ENCODE measurements at places on chromosomes 5 and 9.

GRCh38 chr9:101421653-101422065 lies 13.9 kb downstream of the ALDOB start:
- no peaks in the 10 kb centered on the region for H3K4me1 ChIP-seq
- no peak overlapping the region for H3K27ac ChIP-seq
- H3K27me3 ChIP-seq, result no peaks in the 10 kb centered on the region
- H3K4me3 ChIP-seq, result no peak overlapping the region

DNA sequence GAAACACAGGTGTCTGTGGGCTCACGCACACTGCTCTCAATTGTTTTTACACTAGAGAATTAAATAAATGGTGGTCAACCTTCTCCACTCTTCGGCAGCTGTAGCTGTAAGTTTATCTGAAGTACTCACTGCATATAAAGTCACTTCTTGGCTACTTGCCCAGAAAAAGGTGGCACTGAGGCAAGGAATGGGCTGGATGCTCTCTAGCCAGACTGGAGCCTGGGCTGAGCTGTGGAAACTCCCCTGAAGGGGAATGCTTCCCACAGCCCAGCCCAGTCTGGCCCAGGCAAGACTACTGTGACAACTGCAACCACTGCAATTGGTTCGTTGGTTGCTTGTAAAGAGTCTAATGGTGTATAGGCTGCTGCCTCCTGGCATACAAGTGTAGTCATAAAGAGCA lies 4.5 kb downstream of the LEAP2 start:
- no peak overlapping the region for H3K4me3 ChIP-seq
- DNase-seq, result no peak
- H3K27ac ChIP-seq, result no peak overlapping the region
- no peaks in the 10 kb centered on the region for H3K4me1 ChIP-seq

- H3K36me3 ChIP-seq, result no peaks in the 10 kb centered on the region
- H3K4me1 ChIP-seq, result no peaks in the 10 kb centered on the region
- H3K27me3 ChIP-seq, result no peaks in the 10 kb centered on the region
- DNase-seq, result no peak
- H3K27ac ChIP-seq, result no peak overlapping the region
- H3K4me3 ChIP-seq, result no peak overlapping the region
Measured at GRCh38 chr5:28880936-28881335, 1842.5 kb upstream of the CDH9 start.

DNA sequence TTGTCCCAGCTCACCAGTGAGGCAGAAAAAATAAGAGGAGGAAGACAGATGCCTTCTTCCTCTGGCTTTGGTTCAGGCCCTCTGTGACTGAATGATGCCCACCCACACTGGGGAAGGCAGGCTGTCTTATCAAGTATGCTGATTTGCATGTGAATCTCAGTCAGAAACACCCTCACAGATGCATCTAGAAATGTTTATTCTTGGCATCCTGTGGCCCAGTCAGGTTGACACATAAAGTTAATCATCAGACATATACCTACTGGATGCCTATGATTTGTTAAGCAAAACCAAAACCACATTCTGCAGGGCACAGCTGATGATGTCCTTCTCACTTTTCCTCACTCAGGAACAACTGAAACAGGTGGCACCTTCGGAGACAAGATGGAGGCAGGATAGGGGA lies 243.4 kb upstream of the KCNN2 start:
- DNase-seq, result no peak
- no peak overlapping the region for H3K4me3 ChIP-seq
- no peak overlapping the region for H3K27ac ChIP-seq
- H3K4me1 ChIP-seq, result no peaks in the 10 kb centered on the region

DNA sequence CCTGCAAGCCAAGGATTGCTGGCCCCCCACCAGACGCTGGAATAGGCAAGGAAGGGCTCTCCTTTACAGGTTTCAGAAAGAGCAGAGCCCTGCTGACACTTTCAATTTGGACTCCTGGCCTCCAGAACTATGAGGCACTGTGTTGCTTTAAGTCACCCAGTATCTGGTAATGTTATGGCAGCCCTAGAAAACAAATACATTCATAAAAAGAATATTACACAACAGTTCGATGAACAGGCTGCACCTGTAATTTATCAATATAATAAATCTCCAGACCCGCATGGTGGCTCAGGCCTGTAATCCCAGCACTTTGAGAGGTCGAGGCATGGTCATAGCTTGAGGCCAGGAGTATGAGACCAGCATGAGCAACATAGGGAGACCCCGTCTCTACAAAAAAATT lies 7.5 kb downstream of the CMBL start:
- H3K4me1 ChIP-seq, result no peaks in the 10 kb centered on the region
- no peak overlapping the region for H3K27ac ChIP-seq
- no peak for DNase-seq
- H3K36me3 ChIP-seq, result no peaks in the 10 kb centered on the region
- peaks cover 5% of the 10 kb centered on the region for H3K27me3 ChIP-seq

DNA sequence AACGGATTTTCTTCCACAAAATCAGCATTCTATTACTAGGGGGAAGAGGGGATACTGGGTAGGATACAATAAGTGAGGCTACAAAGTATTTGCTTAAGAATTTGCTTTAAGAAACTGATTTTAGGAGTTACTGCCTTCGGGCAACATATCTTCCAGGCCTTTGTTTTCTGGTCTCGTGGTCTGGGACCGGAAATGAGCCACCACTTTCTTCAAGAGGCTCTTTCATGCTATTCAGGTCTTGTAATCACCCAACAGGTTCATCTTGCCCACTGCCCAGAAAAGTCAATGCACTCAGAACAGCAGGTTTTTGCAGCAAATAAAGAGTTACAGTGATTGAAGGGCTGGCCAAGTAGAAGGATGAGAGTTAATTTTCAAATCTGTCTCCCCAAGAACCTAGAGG lies 6.6 kb upstream of the AOPEP start:
- no peak for DNase-seq
- no peaks in the 10 kb centered on the region for H3K36me3 ChIP-seq
- H3K4me1 ChIP-seq, result no peaks in the 10 kb centered on the region
- no peak overlapping the region for H3K27ac ChIP-seq

DNA sequence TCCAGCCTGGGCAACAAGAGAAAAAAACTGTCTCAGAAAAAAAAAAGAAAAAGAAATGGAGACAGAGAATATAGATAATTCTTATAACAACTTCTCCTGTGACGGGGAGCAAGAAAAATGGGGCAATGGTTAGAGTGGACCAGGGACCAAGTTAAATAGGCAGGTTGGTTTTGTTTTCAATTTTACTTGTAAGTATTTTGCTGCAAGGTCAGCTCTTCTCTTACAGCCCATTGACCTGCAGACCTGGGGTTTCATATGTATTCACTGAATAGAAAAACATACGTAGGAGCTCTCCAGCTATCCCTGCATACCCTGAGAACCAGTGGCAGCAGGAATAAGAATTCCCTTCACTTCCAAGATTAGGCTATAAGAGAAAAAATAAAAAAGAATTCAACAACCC lies 29.2 kb upstream of the IL13 start:
- no peaks in the 10 kb centered on the region for H3K27me3 ChIP-seq
- H3K27ac ChIP-seq, result no peak overlapping the region
- no peaks in the 10 kb centered on the region for H3K4me1 ChIP-seq
- no peak for DNase-seq
- H3K36me3 ChIP-seq, result no peaks in the 10 kb centered on the region

GRCh38 chr9:77471572-77471971 lies 176.6 kb downstream of the GNA14 start:
- DNase-seq, result no peak
- H3K4me3 ChIP-seq, result no peak overlapping the region
- peaks cover 7% of the 10 kb centered on the region for H3K4me1 ChIP-seq

GRCh38 chr5:6485441-6485840 lies 36.8 kb downstream of the UBE2QL1 start:
- H3K4me3 ChIP-seq, result no peak overlapping the region
- no peaks in the 10 kb centered on the region for H3K36me3 ChIP-seq
- H3K27me3 ChIP-seq, result no peaks in the 10 kb centered on the region
- peaks cover 5% of the 10 kb centered on the region for H3K4me1 ChIP-seq
- H3K27ac ChIP-seq, result no peak overlapping the region

DNA sequence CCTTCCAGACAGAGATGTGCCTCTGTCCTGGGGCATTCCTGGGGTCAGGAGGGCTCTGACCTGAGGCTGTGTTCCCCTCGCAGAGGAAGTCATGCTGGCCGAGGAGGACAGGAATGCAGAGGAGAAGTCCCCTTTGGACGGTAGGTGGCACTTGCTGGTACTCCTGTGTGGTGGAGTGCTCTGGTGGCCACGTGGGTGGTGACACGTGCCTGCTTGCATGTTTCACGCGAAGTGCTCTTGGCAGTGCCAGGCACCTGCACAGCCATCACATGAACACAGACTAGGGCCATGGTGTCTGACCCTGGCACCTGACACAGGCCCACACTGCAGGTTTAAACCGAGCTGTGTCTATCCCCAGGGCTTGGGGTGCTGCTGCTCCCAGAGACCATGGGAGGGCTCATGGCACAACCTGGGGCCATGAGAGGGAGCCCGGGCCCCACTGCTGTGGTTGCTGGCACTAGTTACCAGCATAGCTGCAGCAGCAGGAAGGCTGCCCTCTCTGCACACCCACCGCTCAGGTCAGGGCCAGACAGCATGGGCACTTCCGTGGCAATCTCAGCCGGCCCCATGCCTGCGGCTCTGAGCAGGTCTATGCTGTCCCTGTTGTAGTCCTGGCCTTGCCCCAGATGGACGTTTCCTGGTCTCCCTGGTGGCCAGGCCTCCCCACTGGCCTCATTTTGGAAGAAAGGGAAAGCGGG lies 79.3 kb downstream of the CACNA1B start:
- no peaks in the 10 kb centered on the region for H3K4me1 ChIP-seq
- H3K27ac ChIP-seq, result no peak overlapping the region
- H3K36me3 ChIP-seq, result no peaks in the 10 kb centered on the region
- no peak for DNase-seq
- H3K4me3 ChIP-seq, result no peak overlapping the region
- no peaks in the 10 kb centered on the region for H3K27me3 ChIP-seq

DNA sequence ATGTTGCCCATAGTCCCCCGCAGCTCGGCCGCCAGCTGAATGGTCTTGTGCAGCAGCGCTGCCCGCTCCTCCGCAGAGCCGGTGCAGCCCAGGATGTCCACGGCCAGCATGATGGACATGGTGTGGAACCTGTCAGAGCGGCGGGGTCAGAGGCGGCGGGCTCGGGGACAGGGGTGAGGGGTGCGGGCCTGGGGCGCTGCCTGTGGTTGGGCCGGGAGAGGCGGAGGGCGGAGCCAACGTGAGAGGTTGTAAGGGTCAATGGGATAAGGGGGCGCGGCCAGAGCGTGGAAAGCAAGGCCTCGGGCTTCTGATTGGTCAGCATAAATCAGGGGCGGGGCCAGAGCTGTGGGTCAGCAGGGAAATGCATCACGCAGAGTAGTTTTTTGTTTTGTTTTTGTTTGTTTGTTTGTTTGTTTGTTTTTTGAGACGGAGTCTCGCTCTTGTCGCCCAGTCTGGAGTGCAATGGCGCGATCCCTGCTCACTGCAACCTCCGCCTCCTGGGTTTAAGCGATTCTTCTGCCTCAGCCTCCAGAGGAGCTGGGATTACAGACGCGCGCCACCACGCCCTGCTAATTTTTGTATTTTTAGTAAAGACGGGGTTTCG lies 6.8 kb upstream of the TOR2A start:
- peaks cover 78% of the 10 kb centered on the region for H3K36me3 ChIP-seq
- H3K4me3 ChIP-seq, result no peak overlapping the region
- H3K4me1 ChIP-seq, result no peaks in the 10 kb centered on the region
- no peak for DNase-seq
- H3K27me3 ChIP-seq, result no peaks in the 10 kb centered on the region
- no peak overlapping the region for H3K27ac ChIP-seq

GRCh38 chr5:14523243-14524034 lies 58.2 kb upstream of the OTULINL start:
- no peak overlapping the region for H3K4me3 ChIP-seq
- H3K27ac ChIP-seq, result no peak overlapping the region
- no peaks in the 10 kb centered on the region for H3K36me3 ChIP-seq
- DNase-seq, result no peak
- H3K4me1 ChIP-seq, result no peaks in the 10 kb centered on the region
- no peaks in the 10 kb centered on the region for H3K27me3 ChIP-seq

GRCh38 chr9:5512658-5513452 lies 2.5 kb downstream of the PDCD1LG2 start:
- H3K4me1 ChIP-seq, result peaks cover 7% of the 10 kb centered on the region
- DNase-seq, result no peak
- no peak overlapping the region for H3K27ac ChIP-seq
- no peaks in the 10 kb centered on the region for H3K27me3 ChIP-seq
- H3K36me3 ChIP-seq, result no peaks in the 10 kb centered on the region
- no peak overlapping the region for H3K4me3 ChIP-seq

GRCh38 chr5:120518581-120518980 lies 54.5 kb downstream of the PRR16 start:
- H3K27ac ChIP-seq, result no peak overlapping the region
- H3K36me3 ChIP-seq, result no peaks in the 10 kb centered on the region
- no peaks in the 10 kb centered on the region for H3K4me1 ChIP-seq
- no peak for DNase-seq
- H3K4me3 ChIP-seq, result no peak overlapping the region

DNA sequence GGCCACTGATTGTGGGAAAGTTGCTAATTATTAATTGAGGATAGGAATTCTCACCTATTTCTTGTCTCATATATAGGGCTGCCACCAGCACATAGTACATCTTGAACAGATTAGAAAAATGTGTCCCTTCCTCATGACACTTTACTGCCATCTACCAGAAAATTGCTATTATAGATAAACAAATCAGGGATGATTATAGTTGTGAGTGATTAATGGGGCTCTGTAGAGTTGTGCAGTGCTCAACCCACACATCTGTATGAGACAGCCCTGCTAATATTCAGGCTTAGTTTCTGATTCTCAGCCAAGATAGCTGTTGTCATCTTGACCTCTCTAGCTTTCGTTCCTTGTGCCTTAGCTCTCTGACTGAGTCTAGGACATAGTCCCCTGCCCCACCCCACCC lies 373.3 kb downstream of the TLE4 start:
- no peak overlapping the region for H3K27ac ChIP-seq
- no peaks in the 10 kb centered on the region for H3K36me3 ChIP-seq
- DNase-seq, result no peak
- H3K4me1 ChIP-seq, result no peaks in the 10 kb centered on the region
- no peak overlapping the region for H3K4me3 ChIP-seq
- H3K27me3 ChIP-seq, result no peaks in the 10 kb centered on the region

- no peak overlapping the region for H3K27ac ChIP-seq
- H3K4me3 ChIP-seq, result no peak overlapping the region
- DNase-seq, result no peak
- H3K27me3 ChIP-seq, result peaks cover 9% of the 10 kb centered on the region
Measured at GRCh38 chr5:124740071-124740470, 6.4 kb downstream of the ZNF608 start.

GRCh38 chr5:150771034-150771795 lies 7.3 kb upstream of the SMIM3 start:
- no peaks in the 10 kb centered on the region for H3K36me3 ChIP-seq
- no peaks in the 10 kb centered on the region for H3K4me1 ChIP-seq
- H3K27me3 ChIP-seq, result no peaks in the 10 kb centered on the region
- no peak for DNase-seq
- no peak overlapping the region for H3K4me3 ChIP-seq
- no peak overlapping the region for H3K27ac ChIP-seq

GRCh38 chr9:89036891-89037290 lies 45.6 kb downstream of the S1PR3 start:
- H3K4me1 ChIP-seq, result no peaks in the 10 kb centered on the region
- no peak for DNase-seq
- peaks cover 4% of the 10 kb centered on the region for H3K27me3 ChIP-seq

- no peaks in the 10 kb centered on the region for H3K36me3 ChIP-seq
- no peak overlapping the region for H3K27ac ChIP-seq
- H3K4me3 ChIP-seq, result no peak overlapping the region
- no peak for DNase-seq
- H3K4me1 ChIP-seq, result no peaks in the 10 kb centered on the region
- H3K27me3 ChIP-seq, result no peaks in the 10 kb centered on the region
Measured at GRCh38 chr9:96317335-96317980, 15.5 kb upstream of the HSD17B3 start.

All from T-cell (primary cell).